ENCODE measurements at places on chromosomes 12 and 14.

DNA sequence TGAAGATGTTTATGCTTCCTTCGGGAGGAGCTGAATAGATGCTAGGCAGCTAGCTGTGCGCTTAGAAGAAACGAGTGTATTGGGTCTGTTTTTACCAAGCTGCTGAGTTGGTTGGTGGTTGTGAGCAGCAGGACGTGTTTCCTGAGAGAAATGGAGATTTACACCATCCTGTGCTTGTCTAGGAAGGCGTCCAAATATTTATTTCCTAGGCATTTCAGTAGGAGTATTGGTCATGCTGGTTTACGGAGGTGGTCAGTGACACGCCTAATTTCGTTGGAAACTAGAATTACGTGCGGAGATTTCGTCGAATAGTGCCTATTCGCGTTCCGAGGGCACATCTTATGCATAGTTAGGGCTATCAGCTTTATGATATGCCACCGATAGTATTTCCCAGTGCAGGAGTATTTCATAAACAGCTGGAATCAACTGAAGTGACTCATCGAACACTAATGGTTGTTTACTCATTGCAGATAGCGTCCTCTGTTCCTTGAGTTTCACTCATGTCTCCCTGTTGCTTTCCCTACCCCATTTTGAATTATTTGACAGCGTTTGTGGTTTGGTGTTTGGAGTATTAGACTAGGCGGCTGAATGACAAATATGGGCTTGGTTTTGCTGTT lies 780 bp downstream of the TBC1D15 start:
- DNase-seq: peak; percentile 60

- DNase-seq: peak; percentile 45
These were observed 169.5 kb upstream of the RTL1 start for GRCh38 chr14:101072945-101073597.

DNA sequence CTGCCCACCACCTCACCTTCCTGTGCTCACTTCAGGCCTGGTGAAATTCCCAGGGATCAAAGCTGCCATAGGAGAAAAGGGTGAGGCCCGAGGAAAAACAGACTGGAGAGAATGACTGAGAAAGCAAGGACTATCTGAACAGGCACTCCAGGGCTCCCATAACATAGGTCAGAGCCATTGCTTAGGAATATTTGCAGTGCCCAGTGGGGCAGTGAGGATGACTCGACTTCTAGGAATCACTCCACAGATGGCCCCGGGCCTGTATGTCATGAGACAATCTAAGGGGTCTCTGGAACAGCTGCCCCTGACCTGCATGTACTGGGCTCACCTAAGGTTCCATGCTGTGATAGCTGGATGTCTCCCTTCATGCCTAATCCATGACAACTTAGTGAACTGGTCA lies 51.6 kb downstream of the GPHB5 start:
- DNase-seq: no peak

DNA sequence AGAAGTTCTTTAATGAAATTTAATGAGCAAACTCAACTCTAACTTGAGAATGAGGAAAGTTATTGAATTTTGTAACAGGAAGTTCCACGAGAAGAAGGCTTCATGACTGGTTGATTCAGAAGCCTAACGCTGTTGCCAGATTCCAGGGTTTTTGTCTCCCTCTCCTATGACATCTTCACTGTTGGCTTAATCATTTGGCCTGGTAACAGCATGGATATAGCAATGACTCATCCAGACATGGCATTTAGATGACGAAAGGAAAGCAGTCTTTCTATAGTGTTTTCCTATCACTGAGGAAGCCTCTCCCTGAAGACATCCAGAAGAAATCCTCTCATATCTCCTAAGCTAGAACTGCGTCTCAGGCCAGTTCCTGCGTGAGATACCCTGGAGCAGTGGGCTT lies 9.4 kb upstream of the KCNA1 start:
- DNase-seq: no peak

DNA sequence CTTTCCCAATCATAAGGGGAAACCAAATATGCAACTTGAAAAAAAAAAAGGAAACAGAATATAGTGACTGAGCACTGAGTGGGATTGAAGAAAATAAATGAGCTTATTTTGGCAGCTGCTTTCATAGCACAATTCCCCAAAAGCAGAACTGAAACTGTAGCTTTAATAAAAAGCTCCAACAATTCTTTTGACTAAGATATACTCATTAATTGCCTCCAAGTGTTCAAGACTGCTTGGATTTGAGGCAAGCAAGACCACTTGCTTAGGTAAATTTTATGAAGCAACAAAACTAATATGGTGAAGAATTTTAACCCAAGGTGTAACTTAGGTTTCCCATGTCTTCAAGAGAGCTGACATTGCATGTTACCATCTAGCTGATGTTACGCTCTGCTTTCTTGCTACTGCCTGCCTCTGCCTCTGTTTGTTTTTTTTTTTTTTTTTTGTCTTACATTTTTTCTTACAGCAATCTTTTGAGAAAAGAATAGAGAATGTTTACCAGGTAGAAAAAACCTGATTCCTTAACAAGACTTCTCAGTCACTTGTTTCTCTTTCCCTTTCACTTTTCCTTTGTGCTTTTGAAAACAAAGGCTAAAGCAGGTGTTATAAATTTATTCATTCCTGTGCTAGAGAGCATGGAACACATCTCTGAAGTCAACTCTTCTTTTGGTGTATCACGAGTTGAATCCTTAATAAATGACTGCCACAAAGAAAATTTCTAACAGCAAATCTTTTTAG lies 134.4 kb downstream of the BCAT1 start:
- DNase-seq: no peak

DNA sequence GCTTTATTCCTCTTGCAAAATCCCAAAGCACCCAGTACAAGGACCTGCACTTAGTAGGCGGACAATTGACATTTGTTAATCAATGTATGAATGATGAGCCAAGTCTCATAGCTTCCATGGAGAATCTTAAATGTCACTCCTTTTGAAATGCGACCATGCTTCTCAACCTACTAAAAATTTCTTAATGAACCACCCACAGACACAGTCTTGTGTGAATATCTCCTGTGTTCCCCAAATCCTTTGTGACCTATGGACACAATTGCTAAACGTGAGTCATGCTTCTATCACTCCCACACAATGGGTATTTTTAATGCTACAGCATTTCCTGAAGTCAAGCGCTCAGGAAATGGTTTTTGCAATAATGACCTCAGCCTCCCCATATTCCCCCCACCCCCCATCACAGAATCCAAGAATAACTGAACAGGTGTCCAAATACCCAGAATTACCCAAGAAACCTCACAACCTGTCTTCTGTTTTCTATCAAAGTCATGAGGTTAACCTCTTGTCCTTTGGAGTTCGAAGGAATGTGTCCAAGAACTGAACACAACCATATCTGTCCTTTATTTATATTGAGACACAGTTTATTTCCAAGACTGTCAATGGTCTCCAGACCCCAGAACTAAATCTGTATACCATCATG lies 163.6 kb upstream of the PLEKHG7 start:
- DNase-seq: no peak

DNA sequence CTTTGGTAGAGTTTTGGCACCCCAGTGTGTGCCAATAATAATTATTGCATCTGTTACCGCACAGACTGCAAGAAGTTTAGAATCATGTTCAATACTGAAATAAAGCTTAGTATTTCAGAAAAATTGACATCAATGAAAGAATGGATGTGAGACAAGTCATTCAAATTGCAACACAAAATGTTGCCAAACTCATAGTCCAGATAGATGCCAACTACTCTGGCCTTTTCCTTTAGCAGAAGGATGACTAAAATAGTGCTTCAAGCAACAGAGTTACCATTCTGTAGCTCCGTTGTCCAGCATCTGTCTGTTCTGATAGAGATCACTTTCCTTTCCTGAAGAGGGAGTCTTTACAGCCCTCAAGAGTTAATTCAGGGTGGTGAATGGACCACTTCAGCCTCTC lies 77.5 kb downstream of the LIN7A start:
- no peak for DNase-seq

Data from activated CD8-positive, alpha-beta memory T cell treated with anti-CD3 and anti-CD28 coated beads for 24 hours (primary cell).